SHP77 treated with DMSO at 0.1 percent for 48 hours (cell line): ENCODE measurements at places on chromosomes 1 and 21.

GRCh38 chr1:67350783-67351182, 43.1 kb downstream of the IL12RB2 start:
- no peak for DNase-seq

DNA sequence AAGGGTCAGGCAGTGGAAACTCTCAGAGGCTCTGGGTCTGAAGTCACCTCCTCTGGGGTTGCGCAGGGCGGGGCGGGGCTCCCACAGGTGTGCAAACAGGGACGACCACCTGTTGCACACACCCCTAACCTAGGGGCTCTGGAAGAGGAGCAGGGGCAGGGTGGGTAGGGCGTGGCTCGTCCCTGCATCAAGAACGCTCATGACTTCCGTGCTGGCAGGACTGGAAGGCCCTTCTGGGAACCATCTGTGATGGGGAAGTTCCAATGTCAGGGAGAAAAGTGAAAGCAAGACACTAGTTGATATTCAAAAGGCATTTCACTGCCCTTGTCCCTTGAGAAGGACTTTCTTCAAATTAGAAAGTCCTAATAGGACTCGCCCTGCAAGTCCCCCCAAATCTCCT, 22.1 kb upstream of the CLSTN1 start:
- DNase-seq, result no peak

- peak; percentile 30 for DNase-seq
These were observed 115.4 kb upstream of the HOOK1 start for GRCh38 chr1:59699227-59699847.

DNA sequence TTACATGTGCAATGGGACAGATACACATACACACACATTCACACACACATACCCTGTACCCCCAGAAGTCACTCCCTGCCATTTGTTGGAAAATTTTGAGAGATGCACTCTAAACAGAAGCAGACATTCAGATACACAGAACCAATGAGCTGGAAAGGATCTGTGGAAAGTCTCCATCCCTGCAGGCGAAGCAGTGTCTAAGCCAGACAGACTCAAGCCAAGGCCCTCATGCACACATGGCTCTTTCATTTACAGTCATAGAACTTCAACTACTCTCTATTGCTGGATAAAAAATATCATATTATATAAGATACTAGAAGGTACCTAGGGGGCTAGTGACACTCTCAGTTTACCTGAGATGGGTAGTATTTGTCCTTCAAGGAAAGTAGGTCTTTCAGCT, 7.3 kb upstream of the SEC16B start:
- no peak for DNase-seq

- DNase-seq, result no peak
These were observed 80.0 kb upstream of the CCDC190 start for GRCh38 chr1:162941024-162941423.

DNA sequence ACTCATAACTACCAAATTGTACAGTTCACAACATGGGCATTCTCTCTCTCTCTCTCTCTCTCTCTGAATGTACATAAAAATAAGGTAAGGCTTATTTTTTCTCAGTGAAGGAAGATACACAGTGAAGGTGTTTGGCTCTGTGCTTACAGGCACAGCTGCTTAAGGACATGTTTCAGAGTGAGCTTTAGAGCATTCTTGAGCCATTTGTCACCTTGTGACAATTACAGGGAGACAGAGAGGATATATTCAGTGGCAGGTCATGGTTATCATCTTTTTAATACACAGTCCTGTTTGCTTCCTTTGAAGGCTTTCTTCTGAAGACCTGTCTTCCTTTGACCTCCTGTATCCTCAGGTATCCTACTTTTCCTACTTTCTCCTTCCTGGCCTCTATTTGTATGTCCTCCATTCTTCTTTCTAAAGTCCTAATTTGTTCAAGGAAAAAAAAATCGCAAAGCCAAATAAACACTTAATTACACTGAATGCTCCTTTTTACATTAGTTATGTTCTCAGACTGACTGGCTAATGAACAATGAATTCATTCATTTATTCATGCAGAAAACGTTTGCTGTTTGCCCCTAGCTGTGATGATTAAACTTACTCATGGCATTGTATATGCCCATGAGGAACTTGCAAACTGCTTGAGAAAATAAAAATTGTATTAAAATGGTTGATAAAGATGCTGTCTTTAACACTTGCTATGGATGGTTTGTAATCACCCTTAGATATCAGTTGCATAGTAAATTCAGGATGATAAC, 33.4 kb downstream of the HSD17B7 start:
- DNase-seq, result no peak

DNA sequence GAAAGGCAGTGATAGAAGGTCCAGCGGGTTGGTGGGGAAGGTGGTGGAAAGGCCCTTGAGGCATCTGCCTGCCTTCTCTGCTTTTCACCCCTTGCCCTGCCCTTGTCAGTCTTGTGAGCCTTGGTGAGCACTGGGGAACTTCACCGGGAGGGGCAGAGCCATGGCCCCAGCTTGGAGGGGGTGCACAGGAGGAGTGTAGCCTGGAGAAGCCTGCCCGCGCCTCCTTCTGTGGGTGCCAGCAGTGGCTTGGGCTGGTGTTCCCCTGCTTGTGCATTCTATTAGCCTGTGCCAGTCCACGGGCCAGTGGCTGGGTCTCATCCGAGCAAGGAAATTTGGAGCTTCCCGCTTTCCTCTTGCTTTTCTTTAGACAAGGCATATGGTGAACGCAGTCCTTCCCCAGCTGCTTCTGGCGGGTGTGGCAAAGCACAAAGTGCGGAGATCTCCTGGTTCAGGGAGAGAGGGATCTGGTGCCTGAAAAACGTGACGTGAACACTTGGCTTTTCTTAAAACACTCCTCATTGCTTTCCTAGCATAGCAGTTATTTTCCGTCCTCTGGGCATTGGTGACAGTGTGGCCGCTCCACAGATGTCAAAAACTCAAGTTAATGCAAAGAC, 10.6 kb upstream of the B3GALT5 start:
- DNase-seq, result no peak

DNA sequence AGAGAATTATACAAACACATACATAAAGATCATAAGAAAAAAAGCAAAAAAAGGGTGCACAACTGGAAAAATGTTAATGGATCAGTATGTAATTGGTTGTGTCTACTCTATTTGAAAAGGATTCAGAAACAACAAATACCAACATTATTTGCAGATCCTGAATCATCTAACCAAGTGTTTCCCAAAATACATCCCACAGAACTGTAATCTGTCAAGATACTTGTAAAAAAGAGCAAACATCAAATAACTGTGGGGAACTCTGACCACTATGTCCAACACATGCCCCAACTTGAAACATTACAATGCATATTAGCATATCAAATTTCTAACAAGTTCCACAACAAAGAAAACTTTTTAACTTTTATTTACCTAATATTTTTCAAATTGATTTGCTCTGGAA, 22.6 kb downstream of the ANKRD13C start:
- DNase-seq, result no peak

GRCh38 chr1:913491-914130, 10.1 kb upstream of the SAMD11 start:
- no peak for DNase-seq

- no peak for DNase-seq
These were observed 182.1 kb downstream of the NPHP4 start for GRCh38 chr1:5810131-5810530.
